ENCODE measurements at places on chromosomes 4 and X.
A peak's percentile ranks its signal among the peaks of the same experiment; 100 is the strongest.

GRCh38 chr4:176438401-176438800 lies 118.6 kb downstream of the SPCS3 start:
- DNase-seq = no peak

- DNase-seq = no peak
These were observed 45.5 kb downstream of the CENPC start for GRCh38 chr4:67499799-67500198.

GRCh38 chr4:171985129-171985528 lies 171.9 kb downstream of the GALNTL6 start:
- peak; percentile 0 for DNase-seq

- DNase-seq = peak; percentile 67
These were observed 723 bp downstream of the DHX15 start for GRCh38 chr4:24583451-24584210.

GRCh38 chrX:70176938-70177533 lies at the start of gene DGAT2L6:
Gene DGAT2L6, plus strand, starts transcription at chrX:70177483. Its CDS starts 100 bp downstream, at chrX:70177583.
- no peak for DNase-seq

DNA sequence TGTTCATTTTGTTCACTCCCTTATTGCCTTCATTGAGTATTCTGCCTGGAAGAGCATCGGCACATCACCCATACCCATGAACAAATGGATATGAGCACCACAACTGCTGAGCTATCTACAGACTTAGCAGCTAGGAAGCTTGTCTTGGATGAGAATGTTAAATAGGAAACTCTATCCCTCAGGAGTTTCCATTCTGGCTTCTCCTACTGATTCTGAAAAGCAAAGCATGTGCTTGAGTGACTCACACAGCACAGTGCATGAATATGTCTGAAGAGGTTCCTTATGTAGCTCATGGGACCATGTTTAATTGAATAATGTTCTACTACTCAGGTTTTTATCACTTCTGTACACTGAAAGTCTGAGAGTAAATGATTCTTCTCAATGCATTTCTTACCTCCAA lies 57.3 kb upstream of the MXRA5 start:
- no peak for DNase-seq

- DNase-seq = no peak
These were observed 109.6 kb downstream of the ANXA3 start for GRCh38 chr4:78661086-78661690.

GRCh38 chrX:39921838-39922237 lies 175.9 kb downstream of the BCOR start:
- DNase-seq = no peak

- no peak for DNase-seq
These were observed 464.5 kb downstream of the BCOR start for GRCh38 chrX:39633293-39633692.

DNA sequence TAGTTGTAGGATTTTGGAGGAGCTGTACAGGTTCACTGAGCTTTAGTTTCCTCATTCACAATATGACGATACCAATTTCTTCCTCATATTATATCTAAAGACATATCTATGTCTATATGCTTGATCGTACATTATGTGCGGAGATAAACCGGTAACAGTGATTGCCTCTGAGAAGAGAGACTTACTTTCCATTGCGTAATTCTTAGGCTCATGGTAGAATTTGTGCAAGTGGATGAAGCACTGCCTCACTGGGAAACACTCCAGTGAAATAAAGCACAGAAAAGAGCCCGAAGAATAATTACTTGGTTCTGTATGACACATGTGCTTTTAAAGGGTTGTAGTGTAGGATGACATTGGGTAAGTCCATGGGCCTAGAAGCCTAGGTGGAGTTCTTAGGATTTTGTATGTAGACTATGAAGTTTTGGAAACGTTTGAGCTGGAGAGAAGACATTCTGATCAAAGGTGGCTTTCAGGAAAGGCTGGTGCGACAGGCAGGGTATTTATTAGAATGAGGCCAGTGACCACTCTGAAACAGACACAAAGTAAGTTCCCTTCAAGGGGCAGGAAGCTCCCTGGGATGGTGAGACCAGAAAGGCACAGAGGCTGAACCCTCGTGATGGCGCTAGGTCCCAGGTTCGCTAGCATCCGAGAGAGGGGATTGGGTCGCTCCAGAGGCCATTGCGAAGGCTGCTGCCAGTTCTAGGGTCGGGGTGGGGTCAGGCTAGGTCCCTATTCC lies 649 bp upstream of the VBP1 start:
- DNase-seq = no peak

DNA sequence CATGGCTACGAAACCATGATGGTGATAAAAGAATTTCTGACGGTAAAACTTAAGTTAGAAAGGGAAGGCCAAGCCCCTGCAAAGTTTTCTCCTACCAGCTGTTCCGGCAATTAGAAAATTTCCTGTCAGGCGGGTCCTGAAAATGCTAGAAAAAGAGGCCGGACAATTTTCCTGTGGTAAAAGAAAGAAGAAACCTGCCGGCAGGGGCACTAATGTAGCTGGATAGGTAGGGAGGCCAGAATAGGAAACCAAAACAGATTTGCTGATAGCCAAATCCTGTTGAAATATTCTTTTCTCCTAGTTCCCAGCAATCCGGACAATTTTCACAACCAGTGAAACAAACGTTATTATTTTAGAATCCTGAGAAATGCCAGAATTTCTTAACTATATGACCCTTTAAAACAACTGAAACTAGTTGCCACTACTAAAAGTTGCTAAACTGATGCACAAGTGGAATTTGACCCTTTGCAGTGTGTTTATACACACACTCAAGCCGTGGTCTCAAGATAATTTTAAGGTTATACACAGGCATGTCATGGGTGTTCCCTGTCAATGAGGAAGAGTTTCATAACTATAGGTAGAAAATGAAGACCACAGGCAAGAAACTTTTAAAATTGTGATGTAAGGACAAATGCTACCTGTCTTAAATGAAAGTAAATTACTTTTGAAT lies 47.7 kb downstream of the RPS6KA3 start:
- no peak for DNase-seq

- DNase-seq = no peak
These were observed 8.7 kb upstream of the ABLIM2 start for GRCh38 chr4:8167291-8167690.

GRCh38 chr4:53424280-53424679 lies 46.8 kb downstream of the FIP1L1 start:
- no peak for DNase-seq

GRCh38 chr4:102868153-102868780 lies 525 bp upstream of the CISD2 start:
- no peak for DNase-seq

DNA sequence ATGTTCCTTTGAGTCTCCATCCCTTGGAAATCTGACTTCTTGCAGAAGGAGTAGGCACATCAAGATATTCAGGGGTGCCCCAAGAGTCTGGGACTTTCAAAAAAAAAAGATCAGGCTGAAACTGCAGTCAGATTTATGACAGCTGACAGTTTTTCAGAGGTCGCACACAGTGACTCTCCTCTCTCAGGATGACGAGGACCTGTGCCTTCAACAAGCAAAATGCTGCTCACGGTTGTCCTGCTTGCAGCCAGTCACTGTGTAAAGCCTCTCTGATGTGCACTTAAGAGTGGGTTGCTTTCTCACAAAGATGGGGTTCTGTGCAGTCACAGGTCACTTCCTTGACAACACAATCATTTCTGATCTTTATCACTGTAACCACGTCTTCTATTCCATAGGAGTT lies 178.2 kb downstream of the PTTG2 start:
- DNase-seq = no peak

GRCh38 chr4:106126062-106126461 lies 189.9 kb downstream of the TBCK start:
- no peak for DNase-seq

DNA sequence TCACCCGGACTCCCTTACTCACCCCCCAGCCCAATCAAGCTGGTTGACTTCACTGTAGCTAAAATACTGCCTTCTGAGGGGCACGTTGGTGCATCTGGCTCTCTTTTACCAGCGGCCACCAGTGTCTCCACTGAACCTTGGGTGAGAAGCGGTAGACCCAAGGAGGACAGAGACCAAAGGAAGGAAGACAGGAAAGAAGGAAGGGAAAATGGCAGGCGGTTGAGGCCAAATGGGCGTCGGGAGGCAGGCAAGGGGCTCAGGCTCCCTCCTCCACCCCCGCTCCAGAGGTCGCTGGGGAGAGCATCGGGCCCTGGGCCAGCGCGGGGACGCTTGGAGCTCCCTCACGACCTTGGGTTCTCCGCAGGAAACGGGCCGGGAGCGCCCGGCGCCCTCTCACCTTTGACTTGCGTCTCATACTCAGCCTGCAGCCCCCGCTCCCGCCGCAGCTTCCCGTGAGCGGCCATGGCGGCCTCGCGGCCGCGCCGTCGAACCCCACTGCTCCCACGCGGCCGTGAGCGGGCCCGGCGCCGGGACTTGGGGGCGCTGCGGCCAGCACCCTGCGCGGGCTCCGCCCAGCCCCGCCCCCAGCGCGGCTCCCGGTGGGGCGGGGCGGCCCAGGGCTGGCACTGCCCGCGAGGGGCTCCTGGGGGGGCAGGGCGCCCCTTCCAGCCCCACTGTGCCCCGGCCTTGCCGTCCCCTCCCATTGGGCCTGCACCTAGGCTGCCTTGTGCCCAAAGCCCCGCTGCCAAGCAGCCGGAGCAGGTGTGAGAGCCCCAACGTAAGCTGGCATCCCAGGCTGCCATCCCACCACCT lies at the start of gene ARHGAP4:
Gene ARHGAP4 (minus strand): TSS at position 526 of the 813 bp plus-strand sequence. CDS start 62 bp downstream, at position 464.
- no peak for DNase-seq

- no peak for DNase-seq
These were observed 77.4 kb upstream of the PRSS48 start for GRCh38 chr4:151199319-151200190.

DNA sequence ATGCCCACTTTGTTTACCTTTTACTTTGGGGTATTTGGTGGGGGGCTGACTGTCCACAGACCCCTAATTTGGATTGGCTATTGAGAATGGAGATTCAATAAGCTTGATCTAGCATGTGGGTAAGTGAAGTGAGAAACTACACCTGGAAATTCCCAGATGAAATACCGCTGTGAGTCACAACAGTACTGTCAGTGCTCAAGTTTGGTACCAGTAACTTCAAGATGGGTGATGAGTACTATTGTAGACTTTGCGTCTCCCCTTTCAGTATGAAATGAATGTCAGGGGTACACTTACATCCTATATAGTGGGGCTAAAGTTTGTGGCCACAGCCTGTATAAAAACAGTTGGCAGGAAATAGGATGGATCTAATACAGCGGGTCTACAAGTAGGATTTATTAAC lies 33.3 kb downstream of the HMGN5 start:
- DNase-seq = no peak

- no peak for DNase-seq
These were observed 107.2 kb downstream of the CENPC start for GRCh38 chr4:67437974-67438713.

Measured in NCI-H2029 (cell line).